MCF 10A (cell line): ENCODE measurements at places on chromosomes 7 and 10. TPM values are rescaled to one million over a fixed set of nuclear protein-coding genes. Genes with fewer than 3 reads are reported as not detected.

JAKMIP3 gene
- total RNA-seq: not detected in 2 replicates

NOS3 gene
- total RNA-seq: 0.20 and 0.30 TPM in 2 replicates

EPO gene
- total RNA-seq: not detected in 2 replicates

SPDYE6 gene
- not detected in 2 replicates for total RNA-seq

PTPRZ1 gene
- 9.8 and 11.1 TPM in 2 replicates for total RNA-seq
